ENCODE measurements at places on chromosomes 12 and 14.

- DNase-seq, result no peak
Measured at GRCh38 chr14:104641753-104642539, 37.4 kb upstream of the TMEM179 start.

- peak; percentile 53 for DNase-seq
Measured at GRCh38 chr14:69696633-69697557, 70.0 kb upstream of the SRSF5 start.

- DNase-seq, result no peak
Measured at GRCh38 chr12:20436316-20436715, 68.0 kb downstream of the PDE3A start.

DNA sequence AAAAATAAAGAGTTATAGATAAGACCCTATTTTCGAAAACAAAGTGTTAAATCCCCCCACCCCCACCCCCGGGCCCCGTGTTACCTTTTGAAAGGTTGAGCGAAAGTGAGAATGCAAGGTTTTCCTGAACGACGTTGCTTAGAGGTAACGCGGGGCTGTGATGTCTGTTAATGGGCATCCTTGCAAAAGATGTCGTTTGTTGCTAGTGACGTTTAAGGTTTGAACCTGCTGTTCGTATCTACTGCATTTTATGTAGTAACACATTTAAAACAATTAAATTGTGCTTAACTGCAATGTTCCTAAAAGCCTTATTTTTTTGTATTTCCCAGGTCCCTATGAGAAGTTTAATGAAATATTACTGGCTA lies 1.2 kb downstream of the CPSF6 start:
- DNase-seq, result no peak

GRCh38 chr12:108815875-108816594 lies 41.3 kb downstream of the SSH1 start:
- DNase-seq, result no peak

DNA sequence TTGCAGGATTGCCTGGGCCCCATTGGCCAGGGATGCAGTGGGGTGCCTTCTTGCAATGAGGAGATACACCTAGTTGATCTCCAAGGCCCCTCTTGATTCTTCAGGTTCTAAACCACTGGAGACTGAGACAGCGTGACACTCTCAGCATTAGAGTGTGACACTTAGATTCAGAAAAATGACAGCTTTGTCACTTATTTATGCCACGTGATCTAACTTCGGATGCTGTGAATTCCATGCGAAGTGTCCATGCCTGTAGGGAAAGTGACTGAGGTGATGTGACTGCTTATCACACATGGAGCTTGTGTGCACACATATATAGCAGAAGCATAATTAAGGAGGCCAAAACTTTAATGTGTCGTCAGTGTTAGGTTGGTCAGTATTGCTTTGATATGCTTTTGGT lies 30.4 kb downstream of the FBXW8 start:
- no peak for DNase-seq

- DNase-seq, result no peak
Measured at GRCh38 chr14:100748944-100749343, 22.3 kb downstream of the DLK1 start.

DNA sequence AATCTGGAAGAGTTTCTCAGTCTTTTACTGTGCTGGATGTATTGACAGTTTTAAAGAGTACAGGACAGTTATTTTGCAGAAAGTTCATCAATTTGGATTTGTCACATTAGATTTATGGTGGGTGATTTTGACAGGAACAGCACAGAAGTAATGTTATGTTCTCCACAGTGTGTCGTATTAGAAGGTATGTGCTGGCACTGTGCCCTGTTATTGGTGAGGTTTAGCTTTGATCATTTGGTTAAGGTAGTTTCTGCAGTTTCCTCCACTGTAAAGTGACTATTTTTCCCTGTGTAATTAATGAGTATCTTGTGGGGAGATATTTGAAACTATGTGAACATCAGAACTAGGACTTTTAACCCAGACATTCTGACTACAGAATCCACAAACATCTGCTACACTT lies 308.5 kb upstream of the TBX3 start:
- DNase-seq, result no peak

- no peak for DNase-seq
Measured at GRCh38 chr14:45140661-45141187, 5.0 kb downstream of the FANCM start.

DNA sequence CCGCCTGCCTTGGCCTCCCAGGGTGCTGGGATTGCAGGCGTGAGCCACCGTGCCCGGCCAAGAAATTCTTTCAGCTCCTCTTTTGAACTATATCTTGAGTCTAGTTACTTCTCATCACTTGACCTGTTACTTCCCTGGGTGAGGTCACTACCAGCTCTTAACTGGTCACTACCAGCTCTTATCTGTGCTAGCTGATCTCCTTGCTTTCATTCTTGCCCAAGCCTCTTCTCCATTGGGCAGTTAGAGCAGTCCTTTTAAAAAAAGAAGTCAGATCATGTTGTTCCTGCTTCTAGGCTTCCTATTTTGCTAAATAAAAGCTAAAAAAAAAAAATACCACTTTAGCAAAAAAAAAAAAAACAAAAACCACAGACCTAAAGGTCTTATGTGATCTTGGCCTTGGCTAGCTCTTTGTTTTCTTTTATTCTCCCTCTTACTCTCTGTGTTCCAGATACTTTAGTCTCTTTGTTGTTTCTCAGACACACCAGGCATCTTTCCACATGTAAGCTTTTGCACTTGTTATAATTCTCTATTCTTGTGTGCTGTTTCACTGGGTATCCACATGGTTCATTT lies 63.5 kb downstream of the RAD51B start:
- peak; percentile 13 for DNase-seq

GRCh38 chr12:10101648-10102220 lies 2.9 kb upstream of the CLEC1A start:
- no peak for DNase-seq

GRCh38 chr12:11807458-11807857 lies 158.0 kb downstream of the ETV6 start:
- DNase-seq, result no peak

- peak; percentile 9 for DNase-seq
Measured at GRCh38 chr12:64583771-64584421, 26.4 kb upstream of the RASSF3 start.

DNA sequence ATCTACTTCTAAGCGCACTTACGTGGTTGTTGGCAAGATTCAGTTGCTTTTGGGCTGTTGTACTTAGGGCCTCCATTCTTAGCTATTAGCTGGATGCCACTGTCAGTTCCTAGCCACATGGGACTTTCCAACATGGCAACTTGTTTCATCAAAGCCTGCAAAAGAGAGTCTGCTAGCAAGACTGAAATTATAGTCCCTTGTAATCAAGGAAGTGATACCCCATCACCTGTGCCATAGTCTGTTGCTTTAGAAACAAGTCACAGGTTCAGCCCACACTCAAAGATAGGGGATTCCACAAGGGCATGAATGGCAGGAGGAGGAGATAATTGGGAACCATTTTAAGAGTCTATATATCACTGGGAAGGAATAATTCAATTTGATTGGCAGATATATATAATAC lies 27.1 kb upstream of the SLC17A8 start:
- DNase-seq, result no peak

GRCh38 chr14:85442996-85443395 lies 86.9 kb upstream of the FLRT2 start:
- DNase-seq, result no peak

GRCh38 chr12:89326239-89327040 lies 25.9 kb downstream of the DUSP6 start:
- no peak for DNase-seq

GRCh38 chr12:51389302-51389999 lies 1.8 kb downstream of the GALNT6 start:
- DNase-seq, result no peak

GRCh38 chr12:7162691-7163114 lies 26.8 kb upstream of the PEX5 start:
- no peak for DNase-seq

DNA sequence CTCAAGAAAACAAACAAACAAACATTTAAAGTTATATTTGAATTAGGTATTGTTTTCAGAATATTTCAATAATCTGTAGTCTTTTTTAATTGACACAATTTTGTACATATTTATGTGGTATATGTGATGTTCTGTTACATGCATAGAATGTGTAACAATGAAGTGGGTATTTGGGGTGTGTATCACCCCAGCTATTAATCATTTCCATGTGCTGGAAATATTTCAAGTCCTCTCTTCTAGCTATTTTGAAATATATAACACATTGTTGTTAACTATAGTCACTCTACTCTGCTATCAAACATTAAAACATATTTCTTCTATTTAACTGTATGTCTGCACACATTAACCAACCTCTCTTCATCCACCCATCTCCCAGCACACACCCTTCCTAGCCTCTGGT lies 32.0 kb upstream of the SIX1 start:
- no peak for DNase-seq

GRCh38 chr14:21454843-21455544 lies 929 bp downstream of the CHD8 start:
- DNase-seq, result peak; percentile 54

- no peak for DNase-seq
Measured at GRCh38 chr12:3252450-3252891, 175.3 kb downstream of the TSPAN9 start.
